ENCODE measurements at places on chromosomes 4 and X. TPM values are rescaled to one million over a fixed set of nuclear protein-coding genes. Genes with fewer than 3 reads are reported as not detected.

Gene SMR3B
- not detected for total RNA-seq

Gene GASK1B
- total RNA-seq, result 24.8 TPM

Gene SMAD1
- total RNA-seq, result 10.8 TPM

Gene HOPX
- total RNA-seq, result 5.5 TPM

Gene TRPC5OS
- total RNA-seq, result not detected

Gene KLHL13
- 6.0 TPM for total RNA-seq

Gene VEGFC
- total RNA-seq, result 39.3 TPM

Gene RHOXF1
- total RNA-seq, result not detected

Gene MAGEH1
- total RNA-seq, result 44.3 TPM

Gene ATOH1
- not detected for total RNA-seq

Gene LEF1
- total RNA-seq, result 1.9 TPM

Gene C4orf51
- total RNA-seq, result not detected

Gene SPP1
- total RNA-seq, result 1.8 TPM

Gene SFRP2
- total RNA-seq, result not detected

Gene USP17L17
- not detected for total RNA-seq

Gene CCDC149
- total RNA-seq, result 4.6 TPM
